ENCODE measurements at places on chromosomes 11 and 22. TPM values are rescaled to one million over a fixed set of nuclear protein-coding genes. Genes with fewer than 3 reads are reported as not detected.

Gene PRR33
- not detected for total RNA-seq

Gene RBMXL2
- total RNA-seq: not detected

GRCh38 chr11:102467080-102467708, 14.6 kb upstream of the TMEM123 start:
- peaks cover 7% of the 10 kb centered on the region for H3K4me1 ChIP-seq
- no peaks in the 10 kb centered on the region for H3K27me3 ChIP-seq
- DNase-seq: no peak

Gene SREBF2
- total RNA-seq: 103 TPM

GRCh38 chr22:18114495-18114894, 3.9 kb downstream of the TUBA8 start:
- H3K4me1 ChIP-seq: no peaks in the 10 kb centered on the region
- H3K36me3 ChIP-seq: no peaks in the 10 kb centered on the region
- H3K4me3 ChIP-seq: no peak overlapping the region
- H3K27ac ChIP-seq: no peak overlapping the region

DNA sequence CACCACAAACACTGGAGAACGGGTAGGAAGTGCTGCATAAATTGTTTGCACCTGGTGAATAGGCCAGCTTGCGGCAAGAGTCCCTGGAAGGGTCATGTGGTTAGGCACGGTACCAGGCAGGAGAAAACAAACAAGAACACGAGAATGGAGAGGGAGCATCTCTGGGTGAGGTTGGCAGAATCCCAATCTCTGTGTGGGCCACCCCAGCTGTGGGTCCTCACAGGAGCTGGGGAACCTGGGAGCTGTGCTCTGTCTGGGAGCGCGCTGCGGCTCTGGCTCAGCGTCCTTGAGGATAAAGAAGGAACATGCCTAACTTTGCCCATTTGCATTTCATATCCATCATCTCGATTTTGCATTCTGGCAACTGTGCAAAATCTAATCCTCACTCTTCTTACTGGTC, 46.1 kb upstream of the JAM3 start:
- peaks cover 6% of the 10 kb centered on the region for H3K27me3 ChIP-seq
- no peaks in the 10 kb centered on the region for H3K36me3 ChIP-seq
- DNase-seq: no peak
- H3K27ac ChIP-seq: no peak overlapping the region
- no peak overlapping the region for H3K4me3 ChIP-seq

Gene GGTLC2
- total RNA-seq: not detected

DNA sequence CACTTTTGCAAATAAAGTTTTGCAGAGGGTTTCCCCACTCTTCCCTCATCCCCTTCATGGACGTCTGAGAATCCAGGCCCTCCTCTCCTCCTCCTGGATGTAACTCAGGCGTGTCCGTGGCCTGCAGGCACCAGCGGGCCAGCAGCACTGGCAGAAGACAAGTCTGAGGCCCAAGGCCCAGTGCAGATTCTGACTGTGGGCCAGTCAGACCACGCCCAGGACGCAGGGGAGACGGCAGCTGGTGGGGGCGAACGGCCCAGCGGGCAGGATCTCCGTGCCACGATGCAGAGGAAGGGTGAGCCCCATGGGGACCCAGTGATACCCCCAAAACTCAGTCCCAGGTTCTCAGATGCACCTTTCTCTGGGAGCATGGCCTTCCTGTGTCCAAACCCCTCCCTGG, 14.4 kb downstream of the TUB start:
- no peaks in the 10 kb centered on the region for H3K27me3 ChIP-seq
- no peak overlapping the region for H3K27ac ChIP-seq
- H3K36me3 ChIP-seq: peaks cover 2% of the 10 kb centered on the region
- DNase-seq: no peak
- no peak overlapping the region for H3K4me3 ChIP-seq

DNA sequence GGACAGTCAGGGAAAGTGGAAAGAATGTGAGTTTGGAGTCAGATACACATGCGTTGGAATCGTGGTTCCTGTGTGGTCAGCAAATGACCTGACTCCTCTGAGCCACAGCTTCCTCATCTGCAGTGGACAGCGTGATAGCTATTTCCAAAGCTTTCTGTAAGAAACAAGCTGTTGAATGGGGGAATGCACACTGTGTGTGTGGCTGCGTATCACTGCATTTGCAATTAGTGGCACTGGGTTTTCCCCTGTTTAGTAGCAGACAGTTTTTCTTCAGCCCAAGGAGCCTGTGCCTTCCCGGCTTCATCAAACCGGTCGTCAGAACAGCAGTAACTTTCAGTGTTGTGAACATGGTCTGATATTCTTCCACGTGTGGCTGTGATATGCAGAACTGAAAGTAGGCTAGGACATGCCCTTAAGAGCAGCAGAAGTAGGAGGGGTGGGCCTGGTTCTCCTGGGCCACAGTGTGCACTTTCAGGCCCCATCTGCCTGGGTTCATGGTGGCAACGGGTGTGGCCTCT, 121.5 kb downstream of the RRAS2 start:
- H3K4me3 ChIP-seq: no peak overlapping the region
- DNase-seq: no peak

Gene GGT1
- 2.0 TPM for total RNA-seq

DNA sequence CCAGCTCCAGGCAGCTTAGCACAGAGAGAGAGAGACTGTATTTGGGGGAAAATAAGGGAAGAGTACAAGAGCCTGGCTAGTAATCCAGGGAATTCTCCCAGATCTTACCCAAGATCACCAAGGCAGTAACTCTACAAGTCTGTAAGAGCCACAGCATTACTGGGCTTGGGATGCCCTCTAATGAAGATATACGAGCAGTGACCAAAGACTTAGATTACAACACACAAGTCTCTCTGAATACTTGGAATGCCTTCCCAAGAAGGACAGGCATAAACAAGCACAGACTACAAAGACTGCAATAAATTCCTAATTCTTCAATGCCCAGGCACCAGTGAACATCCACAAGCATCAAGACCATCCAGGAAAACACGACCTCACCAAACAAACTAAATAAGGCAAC, 17.7 kb downstream of the DNAJC24 start:
- no peaks in the 10 kb centered on the region for H3K4me1 ChIP-seq
- H3K27me3 ChIP-seq: no peaks in the 10 kb centered on the region
- no peaks in the 10 kb centered on the region for H3K36me3 ChIP-seq
- no peak for DNase-seq

- H3K27ac ChIP-seq: no peak overlapping the region
- no peak overlapping the region for H3K4me3 ChIP-seq
- H3K27me3 ChIP-seq: no peaks in the 10 kb centered on the region
- no peak for DNase-seq
- H3K36me3 ChIP-seq: no peaks in the 10 kb centered on the region
These were observed 2.4 kb upstream of the TRIM68 start for GRCh38 chr11:4610258-4610935.

GRCh38 chr11:95469258-95469657, 238.3 kb upstream of the SESN3 start:
- H3K36me3 ChIP-seq: no peaks in the 10 kb centered on the region
- no peaks in the 10 kb centered on the region for H3K27me3 ChIP-seq
- H3K27ac ChIP-seq: no peak overlapping the region
- no peak overlapping the region for H3K4me3 ChIP-seq
- DNase-seq: no peak
- no peaks in the 10 kb centered on the region for H3K4me1 ChIP-seq

GRCh38 chr22:39171623-39172264, 19.3 kb upstream of the CBX7 start:
- DNase-seq: no peak
- H3K4me3 ChIP-seq: no peak overlapping the region
- no peaks in the 10 kb centered on the region for H3K36me3 ChIP-seq
- no peak overlapping the region for H3K27ac ChIP-seq

DNA sequence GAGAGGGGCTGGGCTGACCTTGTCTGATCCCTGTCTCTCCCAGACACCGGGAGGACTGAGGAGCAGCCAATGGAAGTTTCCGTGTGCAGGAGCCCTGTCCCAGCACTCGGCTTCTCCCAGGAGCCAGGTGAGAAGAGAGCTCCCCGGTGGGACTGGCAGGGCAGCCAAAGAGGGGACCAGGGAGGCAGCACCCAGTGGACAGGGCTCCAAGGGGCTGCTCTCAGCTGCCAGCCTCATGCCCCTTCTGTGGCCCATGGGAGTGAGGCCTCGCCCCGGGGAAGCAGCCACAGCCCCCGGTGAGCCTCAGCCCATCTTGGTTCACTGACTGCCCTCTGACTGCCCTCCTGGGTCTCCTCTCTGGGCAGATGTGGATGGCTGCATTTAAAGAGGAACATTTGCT, 6.8 kb downstream of the SCO2 start:
- peaks cover 18% of the 10 kb centered on the region for H3K36me3 ChIP-seq
- no peak for DNase-seq
- no peaks in the 10 kb centered on the region for H3K27me3 ChIP-seq
- no peak overlapping the region for H3K27ac ChIP-seq
- H3K4me3 ChIP-seq: no peak overlapping the region
- H3K4me1 ChIP-seq: no peaks in the 10 kb centered on the region

Gene C11orf68
- 18.0 TPM for total RNA-seq

GRCh38 chr11:55732936-55733335, 40.3 kb upstream of the OR5D13 start:
- no peaks in the 10 kb centered on the region for H3K27me3 ChIP-seq
- H3K27ac ChIP-seq: no peak overlapping the region
- no peak overlapping the region for H3K4me3 ChIP-seq
- no peak for DNase-seq

GRCh38 chr11:29328961-29329441, 687.8 kb downstream of the KCNA4 start:
- DNase-seq: peak; percentile 72
- no peak overlapping the region for H3K4me3 ChIP-seq
- no peak overlapping the region for H3K27ac ChIP-seq
- H3K36me3 ChIP-seq: no peaks in the 10 kb centered on the region
- H3K4me1 ChIP-seq: no peaks in the 10 kb centered on the region
- H3K27me3 ChIP-seq: no peaks in the 10 kb centered on the region

Gene CHRDL2
- total RNA-seq: not detected

DNA sequence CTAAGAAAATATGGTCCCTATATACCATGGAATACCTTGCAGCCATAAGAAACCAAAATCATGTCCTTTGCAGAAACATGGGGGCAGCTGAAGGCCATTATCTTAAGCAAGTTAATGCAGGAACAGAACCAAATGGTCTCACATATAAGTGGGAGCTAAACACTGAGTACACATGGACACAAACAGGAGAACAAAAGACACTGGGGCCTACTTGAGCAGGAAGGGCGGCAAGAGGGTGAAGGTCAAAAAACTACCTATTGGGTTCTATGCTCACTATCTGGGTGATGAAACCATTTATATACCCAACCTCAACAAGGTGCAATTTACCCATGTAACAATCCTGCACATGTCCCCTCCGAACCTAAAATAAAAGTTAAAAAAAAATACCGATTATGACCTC, 22.5 kb downstream of the GAS2 start:
- H3K27me3 ChIP-seq: no peaks in the 10 kb centered on the region
- H3K4me1 ChIP-seq: no peaks in the 10 kb centered on the region
- no peak for DNase-seq
- no peak overlapping the region for H3K4me3 ChIP-seq

DNA sequence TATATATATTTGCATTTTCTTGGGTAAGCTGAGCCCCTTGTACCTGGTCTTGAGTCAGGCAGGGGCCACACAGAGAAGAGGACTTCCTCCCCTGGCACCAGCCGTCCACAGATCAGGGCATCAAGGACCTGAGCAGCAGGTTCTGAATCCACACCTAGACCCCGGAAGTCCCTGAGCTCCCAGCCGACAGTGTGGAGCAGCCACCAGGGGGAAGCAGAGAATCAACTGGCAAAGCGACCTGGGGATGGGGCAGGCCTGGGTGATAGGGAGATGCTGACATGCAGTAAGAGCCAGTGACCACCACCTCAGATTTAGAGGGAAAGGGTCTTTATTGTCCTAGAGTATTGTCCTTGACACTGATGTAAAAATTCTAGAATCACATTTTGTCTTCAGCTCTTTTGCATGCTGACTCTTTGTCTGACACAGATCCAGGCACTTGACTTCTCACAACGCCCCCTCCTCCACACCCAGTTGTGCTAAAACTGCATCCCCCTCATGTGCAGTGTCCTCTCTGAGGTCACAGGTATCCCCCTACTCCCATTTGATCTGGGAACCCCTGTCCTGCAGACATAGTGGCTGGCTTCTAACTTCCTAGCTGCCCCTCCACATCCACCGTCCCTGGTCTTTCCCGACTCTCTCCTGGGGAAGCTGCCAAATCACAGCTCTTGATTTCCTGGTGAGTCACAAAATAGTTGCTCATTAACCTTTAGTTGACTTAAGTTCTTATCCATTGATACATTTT, 109.3 kb downstream of the GGTLC2 start:
- no peak overlapping the region for H3K27ac ChIP-seq
- H3K36me3 ChIP-seq: no peaks in the 10 kb centered on the region
- peak; percentile 2 for DNase-seq

Gene PAX6
- total RNA-seq: not detected

- H3K4me1 ChIP-seq: no peaks in the 10 kb centered on the region
- no peak overlapping the region for H3K4me3 ChIP-seq
- DNase-seq: no peak
- H3K27me3 ChIP-seq: no peaks in the 10 kb centered on the region
- no peak overlapping the region for H3K27ac ChIP-seq
- H3K36me3 ChIP-seq: no peaks in the 10 kb centered on the region
These were observed 642.7 kb upstream of the TENM4 start for GRCh38 chr11:80083531-80083951.

- no peak overlapping the region for H3K4me3 ChIP-seq
- H3K27me3 ChIP-seq: no peaks in the 10 kb centered on the region
- H3K4me1 ChIP-seq: peaks cover 12% of the 10 kb centered on the region
- H3K27ac ChIP-seq: no peak overlapping the region
- DNase-seq: no peak
These were observed 9.3 kb downstream of the SLC37A2 start for GRCh38 chr11:125072218-125072960.

- no peak overlapping the region for H3K4me3 ChIP-seq
- no peaks in the 10 kb centered on the region for H3K36me3 ChIP-seq
- no peak for DNase-seq
- no peaks in the 10 kb centered on the region for H3K27me3 ChIP-seq
- no peak overlapping the region for H3K27ac ChIP-seq
These were observed 72.6 kb downstream of the SCN3B start for GRCh38 chr11:123581651-123582399.

Gene SOX6
- 1.8 TPM for total RNA-seq
